NCI-H1436 treated with DMSO at 0.1 percent for 48 hours (cell line): ENCODE measurements at places on chromosomes 16 and 17.
A peak's percentile ranks its signal among the peaks of the same experiment; 100 is the strongest.

- no peak for DNase-seq
These were observed 203.5 kb upstream of the TNRC6C start for GRCh38 chr17:77754956-77755355.

DNA sequence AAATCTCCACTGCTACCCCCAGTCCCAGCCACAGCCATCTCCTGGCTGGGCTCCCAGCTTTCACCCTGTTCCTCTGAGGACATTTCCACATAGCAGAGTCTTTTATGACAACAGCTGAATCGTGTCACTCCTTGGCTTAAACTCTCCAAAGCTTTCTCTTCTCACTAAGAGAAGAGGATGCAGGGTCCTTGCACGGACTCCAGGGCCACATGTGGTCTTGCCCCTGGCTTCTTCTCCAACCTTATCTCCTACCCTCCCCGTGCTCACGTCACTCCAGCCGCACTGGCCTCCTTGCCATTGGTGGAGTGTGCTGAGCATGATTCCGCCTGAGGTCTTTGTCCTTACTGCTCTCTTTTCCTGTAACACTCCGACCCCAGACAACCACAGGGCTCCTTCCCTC is 39.9 kb upstream of the CCDC182 start:
- no peak for DNase-seq

GRCh38 chr17:73480740-73481139 is 163.5 kb downstream of the SDK2 start:
- DNase-seq = no peak

DNA sequence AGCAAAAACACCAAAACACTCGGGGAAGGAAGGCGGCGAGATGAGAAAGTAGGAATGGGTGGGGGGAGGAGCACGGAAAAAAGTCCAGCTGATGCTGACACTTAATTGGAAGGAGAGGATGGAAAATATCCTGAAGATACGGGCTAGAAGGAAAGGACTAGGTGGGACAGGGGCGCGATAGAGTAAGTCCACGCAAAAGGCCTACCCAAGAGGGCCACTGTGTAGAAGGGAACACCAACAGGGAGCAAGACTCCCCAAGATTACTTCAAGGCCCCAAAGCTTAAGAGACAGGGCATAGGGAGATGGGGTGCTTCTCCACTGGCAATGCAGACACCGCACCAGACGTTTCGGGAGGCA is 736 bp downstream of the APPBP2 start:
- DNase-seq = no peak

- DNase-seq = no peak
These were observed 33.2 kb downstream of the TIMM22 start for GRCh38 chr17:1029922-1030644.

DNA sequence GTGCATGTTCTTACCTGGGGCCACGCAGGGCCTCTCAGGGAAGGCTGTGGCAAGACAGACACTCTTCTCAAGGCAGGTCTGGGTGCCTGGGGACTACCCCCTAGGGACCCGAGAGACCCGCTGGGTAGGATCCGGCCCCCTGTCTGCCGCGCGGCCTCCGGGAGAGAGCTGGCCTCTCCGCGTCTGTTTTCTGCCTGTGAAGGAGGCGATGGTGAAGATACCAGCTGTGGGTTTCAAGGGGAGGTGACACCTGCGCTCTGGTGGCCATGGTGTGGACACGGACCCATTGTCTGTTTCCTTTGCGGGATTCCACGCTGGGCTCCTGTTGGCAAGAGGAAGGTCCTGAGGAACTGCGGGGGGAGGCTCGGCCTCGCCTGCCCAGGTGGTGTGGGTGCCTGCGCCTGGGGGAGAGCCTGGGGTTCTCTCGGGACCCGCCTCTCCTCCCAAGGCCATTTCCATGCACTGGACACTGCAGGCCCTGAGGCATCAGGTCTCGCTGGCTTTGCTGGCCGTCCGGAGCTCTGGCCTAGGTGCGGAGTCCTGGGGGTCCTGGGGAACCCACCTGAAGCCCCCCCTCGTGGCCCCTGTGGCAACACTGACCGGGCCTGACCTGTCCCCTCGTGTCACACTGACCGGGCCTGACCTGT is 12.2 kb upstream of the METRNL start:
- no peak for DNase-seq

GRCh38 chr16:50547340-50548124 is 664 bp upstream of the NKD1 start:
- no peak for DNase-seq

DNA sequence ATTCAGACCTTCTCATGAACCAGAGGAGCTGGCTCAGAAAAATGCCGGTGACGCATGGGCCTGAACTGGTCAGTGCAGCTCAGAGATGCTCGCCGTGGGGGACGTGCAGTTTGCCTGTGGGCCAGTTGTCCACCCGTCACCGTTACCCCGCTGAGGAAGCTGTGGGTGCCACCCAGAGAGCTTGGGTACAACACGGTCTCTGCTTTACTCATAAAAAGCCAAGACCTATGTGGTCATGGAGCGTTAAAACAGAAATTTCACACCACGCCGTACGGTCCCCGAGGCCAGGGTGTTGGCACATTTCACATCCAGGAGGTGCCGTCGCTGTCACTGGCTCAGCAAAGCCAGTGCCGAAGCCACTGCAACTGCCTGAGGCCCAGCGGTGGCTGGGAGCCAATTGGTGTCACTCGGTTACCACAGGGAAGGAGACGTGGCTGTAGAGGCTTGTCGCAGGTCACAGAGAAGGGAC is 120.9 kb downstream of the METRNL start:
- no peak for DNase-seq

DNA sequence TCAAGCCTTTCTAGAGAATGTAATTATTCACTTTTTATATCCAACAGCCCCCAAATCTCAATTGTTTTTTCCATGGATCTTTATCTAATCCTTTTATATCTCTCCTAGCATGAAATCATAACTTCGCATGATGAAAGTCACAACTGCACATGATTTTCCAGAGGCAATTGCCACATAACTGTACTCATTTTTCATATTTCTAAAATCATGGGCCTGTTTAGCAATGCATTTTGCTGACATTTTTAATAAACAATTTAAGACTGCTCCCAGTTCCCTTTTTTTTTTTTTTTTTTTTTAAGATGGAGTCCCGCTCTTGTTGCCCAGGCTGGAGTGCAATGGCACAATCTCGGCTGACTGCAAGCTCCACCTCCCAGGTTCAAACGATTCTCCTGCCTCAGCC is 83.5 kb downstream of the VMP1 start:
- DNase-seq = no peak

DNA sequence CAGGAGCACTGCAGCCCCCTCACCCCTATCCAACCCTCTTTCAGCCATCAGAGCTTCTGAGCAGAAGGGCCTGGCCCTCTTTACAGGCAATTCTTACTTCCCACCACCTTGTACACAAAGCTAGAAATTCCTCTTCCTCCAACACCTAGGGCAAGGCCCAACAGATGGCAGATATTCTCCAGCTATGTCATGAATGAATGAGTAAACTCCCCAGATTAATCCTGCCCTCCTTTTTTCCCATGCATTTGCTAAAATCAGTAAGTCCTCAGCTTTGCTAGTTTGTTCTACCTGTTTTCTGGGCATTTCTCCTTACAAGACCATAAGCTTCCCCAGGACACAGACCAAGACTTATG is 20.4 kb upstream of the MRPS23 start:
- no peak for DNase-seq

DNA sequence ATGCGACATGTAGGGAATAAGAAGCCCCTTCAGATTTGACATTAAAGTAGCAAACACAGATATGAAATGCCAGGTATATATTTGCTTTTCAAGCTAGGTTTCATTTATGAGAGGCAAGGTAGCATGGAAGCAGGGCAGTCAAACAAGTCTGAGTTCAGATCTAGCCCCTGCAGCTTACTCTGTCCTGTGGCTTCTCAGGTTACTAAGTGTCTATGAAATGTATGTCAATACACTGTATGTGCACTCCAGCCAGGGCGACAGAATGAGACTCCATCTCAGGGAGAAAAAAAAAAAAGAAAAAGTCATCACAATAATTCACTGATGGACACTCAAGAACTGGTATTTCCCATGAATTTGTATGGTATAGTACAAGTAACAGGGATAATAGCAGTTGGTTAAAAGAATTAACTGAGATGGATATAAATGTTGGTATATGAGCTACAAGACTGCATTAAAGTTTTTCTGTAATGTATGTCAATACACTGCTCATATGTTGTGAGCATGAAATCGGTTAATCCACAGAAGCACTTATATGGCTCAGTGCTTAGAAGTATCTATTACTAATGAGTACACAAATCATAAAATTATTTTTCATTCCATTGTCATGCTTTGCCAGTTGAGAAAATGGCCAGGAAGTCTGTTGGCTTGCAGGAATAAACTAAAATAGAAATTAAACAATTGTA is 2.9 kb upstream of the WSB1 start:
- peak; percentile 55 for DNase-seq

- no peak for DNase-seq
These were observed 13.3 kb upstream of the PMP22 start for GRCh38 chr17:15278380-15278779.

DNA sequence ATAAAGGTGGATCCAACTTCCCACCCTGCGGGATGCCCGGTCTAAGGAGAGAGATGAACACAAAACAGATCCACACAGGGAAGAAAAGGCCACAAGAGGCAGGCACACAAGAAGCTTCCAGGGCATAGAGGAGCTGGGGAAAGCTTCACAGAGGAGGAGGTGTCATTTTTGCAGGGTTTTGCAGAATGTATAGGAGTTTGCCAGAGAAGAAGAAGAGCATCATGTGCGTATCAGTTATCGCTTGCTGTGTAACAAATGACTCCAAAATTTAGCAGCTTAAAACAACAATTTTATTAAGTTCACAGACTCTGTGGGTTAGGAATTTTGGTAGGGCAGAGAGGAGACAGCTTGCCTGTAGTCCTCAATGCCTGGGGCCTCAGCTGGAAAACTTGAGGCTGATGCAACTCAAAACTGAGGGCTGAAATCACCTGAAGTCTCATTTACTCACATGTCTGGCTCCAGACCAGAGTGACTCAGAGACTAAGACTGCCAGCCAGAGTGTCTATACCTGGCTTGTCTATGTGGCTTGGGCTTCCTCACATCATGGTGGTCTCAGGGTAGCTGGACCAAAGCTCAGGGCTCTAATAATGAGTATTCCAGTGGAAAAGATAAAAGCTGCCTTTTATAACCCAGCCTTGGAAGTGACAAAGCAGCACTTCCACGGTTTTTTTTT is 33.9 kb upstream of the ZNF423 start:
- DNase-seq = no peak

- DNase-seq = no peak
These were observed 22.6 kb downstream of the SLC25A10 start for GRCh38 chr17:81734405-81735263.

- DNase-seq = no peak
These were observed 373.1 kb upstream of the XYLT1 start for GRCh38 chr16:17843905-17844304.

DNA sequence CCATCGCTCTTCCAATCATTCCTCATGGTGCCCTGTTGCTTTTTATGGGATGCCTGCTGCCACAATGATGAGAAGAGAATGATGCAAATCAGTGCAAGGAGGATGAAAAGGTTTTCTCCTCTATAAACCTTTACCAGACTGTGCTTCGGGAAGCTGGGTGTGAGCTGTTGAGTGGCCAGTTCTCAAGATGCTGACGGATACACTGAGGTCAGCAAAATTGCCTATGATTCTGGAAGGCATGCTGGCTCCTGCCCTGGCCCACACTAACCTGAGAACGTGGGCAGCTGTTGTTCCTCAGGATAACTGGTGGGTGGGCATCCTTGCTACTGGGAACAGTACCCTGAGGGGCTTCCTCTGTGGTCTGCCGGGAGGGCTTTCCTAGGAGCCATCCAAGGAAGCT is 795 bp upstream of the PIRT start:
- DNase-seq = no peak

DNA sequence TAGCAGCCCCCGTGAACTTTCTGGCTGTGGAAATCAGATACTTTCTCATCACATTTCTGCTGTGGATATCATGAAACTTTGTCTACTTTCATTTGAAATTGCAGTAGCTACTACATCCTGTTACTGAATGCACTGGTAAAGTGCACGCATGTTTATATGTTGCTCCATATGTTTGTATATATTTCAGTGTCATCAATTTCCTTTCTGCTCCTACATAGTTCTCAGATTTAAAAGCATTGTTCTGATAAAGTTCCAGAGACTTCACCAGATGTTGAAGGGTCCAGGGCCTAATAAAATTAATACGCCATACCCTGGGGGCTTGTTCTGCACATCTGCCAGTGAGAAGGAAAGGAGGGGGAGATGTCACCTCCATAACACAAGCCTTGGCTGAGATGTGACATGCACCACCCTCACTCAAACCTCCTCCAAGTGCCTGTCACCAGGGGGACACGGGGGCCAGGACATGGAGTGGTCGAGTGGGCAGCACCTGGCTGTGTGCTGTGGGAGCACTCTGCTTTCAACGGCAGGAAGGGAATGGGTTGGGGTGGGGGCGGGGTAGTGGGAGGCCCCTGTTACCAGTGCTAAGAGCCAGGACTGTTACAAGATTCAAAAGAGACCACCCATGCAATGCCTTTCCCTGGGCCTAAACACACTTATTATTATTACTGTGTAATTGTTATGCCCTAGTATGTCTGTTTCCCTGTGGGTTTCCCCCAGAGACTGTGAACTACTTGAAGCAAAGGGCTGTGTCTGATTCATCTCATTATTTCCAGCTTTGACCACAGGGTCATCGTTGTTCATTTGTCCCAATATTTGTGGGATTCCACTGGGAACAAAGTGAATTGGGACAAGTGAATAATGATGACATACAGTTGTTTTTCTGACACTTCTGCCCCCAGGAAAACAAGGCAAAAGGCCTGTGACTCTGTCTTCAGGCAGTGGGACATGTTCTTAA is 193.4 kb downstream of the FOXL1 start:
- DNase-seq = no peak

DNA sequence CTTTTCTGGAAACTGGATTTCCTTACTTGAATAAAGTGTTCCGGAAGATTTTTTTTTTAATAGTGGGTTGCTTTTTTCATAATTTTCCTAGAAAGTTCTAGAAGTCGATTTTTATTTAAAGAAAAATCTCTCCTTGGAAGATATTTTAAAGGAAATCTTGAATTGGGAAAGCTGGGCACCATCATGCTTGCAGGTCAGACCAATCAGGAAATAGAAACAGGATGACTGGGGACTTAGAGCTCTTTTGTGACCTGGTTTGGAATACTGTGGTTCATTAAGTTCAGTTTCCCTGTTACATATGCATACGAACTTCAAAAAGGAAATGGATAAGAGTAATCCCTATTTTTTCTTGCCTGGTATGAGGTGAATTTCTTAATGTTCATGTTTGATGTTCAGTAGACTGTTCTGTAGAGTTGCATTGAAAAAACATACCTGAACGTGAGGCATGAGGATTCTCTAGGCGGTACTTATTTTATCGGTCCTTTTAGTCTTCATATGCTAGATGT is 1.2 kb downstream of the NFATC3 start:
- no peak for DNase-seq
